Vein endothelial cell (primary cell): ENCODE measurements at places on chromosomes 3 and 15. TPM values are rescaled to one million over a fixed set of nuclear protein-coding genes. Genes with fewer than 3 reads are reported as not detected.

Gene OXTR
- total RNA-seq: 0.29 and 0.65 TPM in 2 replicates

Gene TGM4
- 0.10 and 0.33 TPM in 2 replicates for total RNA-seq

Gene WNT7A
- not detected in 2 replicates for total RNA-seq

Gene FGF7
- total RNA-seq: 0.19 and 0.98 TPM in 2 replicates

Gene SAXO2
- 0.33 and 1.8 TPM in 2 replicates for total RNA-seq

Gene RTP3
- total RNA-seq: not detected in 2 replicates

Gene SNUPN
- 17.3 and 20.6 TPM in 2 replicates for total RNA-seq
